ENCODE measurements at places on chromosomes 2 and 18.

DNA sequence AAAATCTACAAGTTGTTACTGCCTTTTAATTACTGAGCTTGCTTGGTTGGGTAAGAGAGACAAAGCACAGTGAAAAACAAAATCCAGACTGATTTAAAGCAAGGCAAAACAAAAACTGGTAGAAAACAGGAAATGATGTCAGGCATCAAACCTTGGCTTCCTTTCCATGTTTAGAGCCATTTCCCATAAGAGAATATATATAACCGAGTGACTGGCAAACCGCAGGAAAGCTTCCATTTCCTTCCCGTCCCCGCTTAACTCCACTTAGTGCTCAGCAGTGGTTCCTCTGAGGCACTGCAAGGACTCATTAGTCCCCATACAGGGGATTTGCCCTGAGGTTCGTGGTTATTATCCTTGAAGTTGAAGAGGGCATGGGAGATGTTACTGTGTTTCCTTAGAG, 446.3 kb downstream of the LPIN1 start:
- no peak for DNase-seq

- no peak for DNase-seq
Measured at GRCh38 chr18:7548221-7548620, 18.9 kb upstream of the PTPRM start.

DNA sequence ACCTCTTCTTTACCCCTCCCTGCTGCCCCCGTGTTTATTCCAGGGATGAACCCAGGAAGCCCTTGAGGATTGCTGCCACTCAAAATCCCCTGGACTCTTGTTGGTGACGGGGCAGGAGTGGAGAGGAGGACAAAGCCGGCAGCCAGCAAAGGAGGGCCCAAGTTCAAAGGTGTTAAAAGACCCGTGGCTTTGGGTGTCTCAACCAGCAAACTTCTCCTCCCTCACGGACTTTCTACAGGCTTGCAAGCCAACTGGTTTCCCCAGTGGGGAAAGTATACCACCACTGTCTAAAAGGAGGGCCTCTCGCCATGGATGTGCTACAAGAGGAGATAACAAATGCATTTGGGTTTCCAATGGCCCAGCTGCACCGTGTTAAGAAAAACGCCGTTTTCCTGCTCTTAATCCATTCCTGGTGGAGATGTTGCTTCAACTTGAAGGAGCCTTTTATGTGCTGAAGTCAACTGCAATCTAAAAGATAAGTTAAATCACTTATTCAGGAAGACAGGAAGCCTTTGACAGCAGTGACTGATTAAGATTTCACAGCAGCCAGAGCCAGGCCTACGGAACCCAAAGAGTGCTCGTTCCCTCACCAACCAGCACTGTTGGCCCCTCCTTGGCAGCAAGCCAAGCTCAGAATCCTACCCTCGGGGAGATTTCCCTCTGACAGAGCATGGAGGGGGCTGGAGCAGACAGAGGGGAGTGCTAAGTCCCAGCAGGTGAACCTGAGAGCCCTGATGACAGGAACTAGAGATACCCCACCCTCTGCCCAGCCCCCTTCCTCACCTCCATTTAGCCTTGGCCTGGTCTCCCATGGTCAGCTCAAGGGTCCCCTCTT, 57.8 kb downstream of the ZBTB7C start:
- DNase-seq = no peak

DNA sequence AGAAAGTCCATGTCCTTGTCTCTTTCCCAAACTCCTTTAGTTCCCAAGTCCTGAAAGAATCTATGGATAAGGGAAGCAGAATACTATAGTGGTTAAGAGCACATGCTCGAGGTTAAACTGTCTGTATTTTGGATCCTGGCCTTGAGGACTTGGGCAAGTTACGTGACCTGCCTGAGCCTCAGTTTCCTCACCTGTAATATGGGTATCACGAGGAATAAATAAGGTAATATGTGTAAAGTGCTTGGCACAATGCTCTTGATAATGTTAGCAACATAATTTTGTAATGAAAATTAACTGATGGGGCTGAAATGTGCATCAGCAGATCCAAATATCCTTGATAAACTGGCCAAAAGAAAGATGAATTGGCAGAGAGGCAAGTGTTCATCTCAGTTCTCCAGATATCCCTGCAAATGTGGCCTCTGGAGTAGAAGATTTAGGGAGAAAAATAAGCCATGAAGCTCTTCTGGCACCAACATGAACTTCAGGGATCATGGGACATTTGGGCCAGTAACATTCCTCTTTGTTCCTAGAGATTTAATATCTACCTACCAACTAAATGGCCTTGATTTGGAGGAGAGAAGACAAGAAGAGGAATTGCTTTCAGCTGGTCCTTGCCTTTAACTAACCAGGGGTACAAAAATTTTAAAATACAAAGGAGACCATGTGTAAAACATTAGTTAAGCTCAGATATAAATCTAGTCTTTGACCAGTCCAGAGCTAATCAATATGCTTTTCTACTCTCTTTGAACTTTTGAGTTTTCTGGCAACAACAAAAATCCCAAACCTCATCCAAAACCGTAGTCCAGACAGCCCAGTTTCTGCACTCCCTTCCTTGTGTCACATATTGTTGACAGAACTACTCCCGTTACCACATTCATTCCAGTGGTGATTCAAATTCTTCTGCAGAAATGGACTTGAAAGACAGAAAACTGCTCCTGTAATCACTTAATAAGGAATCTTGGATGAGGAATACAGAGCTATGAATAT, 52.7 kb upstream of the EML4 start:
- no peak for DNase-seq

DNA sequence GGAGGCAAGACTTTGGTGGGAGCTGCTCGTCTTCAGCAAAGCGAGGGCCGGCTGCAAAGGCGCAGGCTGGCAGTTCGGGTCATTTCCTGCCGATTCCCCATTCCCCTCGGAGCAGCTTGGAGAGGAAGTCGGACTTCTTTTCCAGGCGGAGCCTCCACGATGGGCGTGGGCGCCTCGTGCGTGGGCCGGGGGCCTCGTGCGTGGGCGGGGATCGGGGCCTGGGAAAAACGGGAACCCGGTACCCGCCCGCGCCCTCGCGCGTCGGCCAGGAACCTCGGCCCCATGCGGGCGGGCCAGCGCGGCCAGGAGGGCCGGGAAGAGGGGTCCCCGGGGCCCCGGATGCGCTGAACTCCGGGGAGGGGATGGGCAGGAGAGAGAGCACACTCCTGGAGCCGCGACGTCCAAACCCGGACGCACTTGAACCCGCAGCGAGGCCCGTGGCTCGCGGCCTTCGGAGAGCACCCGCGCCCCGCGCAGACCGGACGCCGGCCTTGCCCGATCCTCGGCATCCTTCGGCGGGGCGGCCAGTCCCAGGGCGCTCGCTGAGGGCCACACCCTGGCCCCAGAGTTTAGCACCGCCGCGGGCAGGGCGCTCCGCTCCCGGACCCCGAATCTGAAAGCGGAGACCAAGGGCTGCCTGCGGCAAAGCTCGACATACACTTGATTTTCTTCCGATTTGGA, 368.4 kb downstream of the MTX2 start:
- no peak for DNase-seq

- DNase-seq = no peak
Measured at GRCh38 chr18:55416791-55417190, 171.2 kb downstream of the TCF4 start.

DNA sequence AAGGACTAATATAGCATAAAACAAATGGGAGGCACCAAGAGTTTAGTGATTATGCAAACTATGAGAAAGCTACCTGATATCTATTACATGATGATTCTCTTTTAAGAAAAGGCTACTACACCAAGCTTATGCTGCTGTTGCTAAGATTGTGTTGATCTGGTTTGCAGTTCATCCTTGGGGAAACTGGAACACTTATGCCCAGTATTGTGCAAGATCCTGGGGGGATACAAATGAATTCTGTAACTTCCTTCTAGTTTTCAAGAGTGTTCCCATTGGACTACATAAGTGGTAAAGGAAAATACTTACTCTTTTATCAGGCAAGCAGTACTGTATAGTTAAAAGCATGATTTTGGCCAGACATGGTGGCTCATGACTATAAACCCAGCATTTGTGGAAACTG, 3.1 kb upstream of the NMI start:
- no peak for DNase-seq

DNA sequence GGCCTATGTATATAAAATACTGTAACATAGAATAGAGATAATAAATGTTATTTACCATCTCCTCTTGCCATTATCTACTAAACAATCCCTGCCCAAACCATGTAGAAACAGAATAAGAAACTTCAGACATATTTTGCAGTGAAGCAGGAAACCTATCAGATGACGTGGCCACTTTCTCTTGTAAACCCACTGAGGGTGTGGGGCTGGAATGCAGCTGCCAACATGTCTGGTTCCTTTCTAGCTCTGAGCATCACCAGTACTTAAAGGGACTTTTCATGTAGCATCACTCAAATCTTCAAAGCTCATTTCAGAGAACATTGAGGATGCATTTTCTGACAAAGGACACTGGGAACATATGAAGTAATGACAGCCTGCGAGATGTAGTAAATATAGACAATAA, 251.8 kb downstream of the LPIN1 start:
- no peak for DNase-seq

Data from NCI-H510A (cell line).